AG20443 (cell line): ENCODE measurements at places on chromosomes 5 and 9.
A peak's percentile ranks its signal among the peaks of the same experiment; 100 is the strongest.

DNA sequence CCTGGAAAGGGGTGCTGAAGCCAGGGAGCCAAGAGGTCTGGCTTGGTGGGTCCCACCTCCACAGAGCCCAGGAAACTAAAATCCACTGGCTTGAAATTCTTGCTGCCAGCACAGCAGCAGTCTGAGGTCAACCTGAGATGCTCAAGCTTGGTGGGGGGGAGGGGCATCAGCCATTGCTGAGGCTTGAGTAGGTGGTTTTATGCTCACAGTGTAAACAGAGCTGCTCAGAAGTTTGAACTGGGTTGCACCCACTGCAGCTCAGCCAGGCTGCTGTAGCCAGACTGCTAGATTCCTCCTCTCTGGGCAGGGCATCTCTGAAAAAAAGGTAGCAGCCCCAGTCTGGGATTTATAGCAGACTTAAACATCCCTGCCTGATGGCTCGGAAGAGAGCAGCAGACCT, 55.5 kb upstream of the FBXL17 start:
- DNase-seq: no peak

DNA sequence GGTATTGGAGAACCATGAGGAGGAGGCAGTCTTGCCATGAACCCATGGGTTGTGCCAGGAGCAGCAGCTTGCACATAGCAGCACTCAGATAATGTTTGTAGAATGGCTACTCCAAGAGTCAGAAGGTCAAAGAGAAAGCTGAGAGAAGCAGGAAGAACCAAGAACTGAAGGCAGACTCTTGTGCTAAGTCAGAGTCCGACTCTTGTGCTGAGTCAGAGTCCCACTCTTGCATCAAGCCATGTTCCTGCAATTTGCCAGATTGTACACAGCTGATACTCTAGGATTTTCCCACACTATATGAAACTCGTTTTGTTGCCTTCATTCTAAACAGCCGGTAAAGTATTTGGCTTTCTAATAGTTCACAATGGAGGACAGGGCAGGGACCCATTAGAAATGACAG, 26.2 kb upstream of the HSPA9 start:
- DNase-seq: peak; percentile 66

GRCh38 chr9:30349526-30350513, 2034.6 kb upstream of the ACO1 start:
- no peak for DNase-seq

DNA sequence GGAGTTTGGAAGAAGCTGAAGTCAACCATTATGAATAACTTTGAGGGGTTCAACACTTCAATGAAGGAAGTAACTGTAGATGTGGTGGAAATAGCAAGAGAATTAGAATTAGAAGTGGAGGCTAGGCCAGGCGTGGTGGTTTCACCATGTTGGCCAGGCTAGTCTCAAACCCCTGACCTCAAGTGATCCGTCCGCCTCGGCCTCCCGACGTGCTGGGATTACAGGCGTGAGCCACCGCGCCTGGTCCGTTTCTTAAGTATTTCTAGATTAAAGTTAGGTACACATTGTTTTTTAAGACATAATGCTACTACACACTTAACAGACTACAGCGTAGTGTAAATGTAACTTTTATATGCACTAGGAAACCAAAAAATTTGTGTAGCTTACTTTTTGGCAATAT, 14.1 kb downstream of the FNIP1 start:
- DNase-seq: no peak

DNA sequence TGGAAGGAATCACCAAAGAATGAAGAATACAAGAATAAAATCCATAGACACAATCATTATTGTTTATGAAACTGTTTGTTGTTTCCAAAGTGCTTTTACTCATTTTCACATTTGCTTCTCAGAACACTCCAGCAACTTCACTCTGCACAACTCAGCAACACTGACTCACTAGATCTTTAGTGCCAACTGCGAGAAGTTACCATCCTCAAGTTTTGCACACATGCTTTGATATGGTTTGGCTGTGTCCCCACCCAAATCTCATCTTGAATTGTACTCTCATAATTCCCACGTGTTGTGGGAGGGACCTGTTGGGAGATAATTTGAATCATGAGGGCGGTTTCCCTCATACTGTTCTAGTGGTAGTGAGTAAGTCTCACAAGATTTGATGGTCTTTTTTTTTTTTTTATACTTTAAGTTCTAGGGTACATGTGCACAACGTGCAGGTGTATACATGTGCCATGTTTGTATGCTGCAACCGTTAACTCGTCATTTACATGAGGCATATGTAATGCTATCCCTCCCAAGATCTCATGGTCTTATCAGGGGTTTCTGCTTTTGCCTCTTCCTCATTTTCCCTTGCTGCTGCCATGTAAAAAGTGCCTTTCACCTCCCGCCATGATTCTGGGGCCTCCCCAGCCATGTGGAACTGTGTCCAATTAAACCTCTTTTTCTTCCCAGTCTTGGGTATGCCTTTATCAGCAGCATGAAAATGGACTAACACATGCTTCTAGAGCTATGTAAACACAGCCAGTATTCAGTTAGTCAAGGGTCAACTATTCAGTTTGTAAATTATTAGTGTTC, 36.9 kb downstream of the CLINT1 start:
- no peak for DNase-seq

GRCh38 chr5:104018299-104018698, 455.7 kb upstream of the NUDT12 start:
- no peak for DNase-seq

- DNase-seq: no peak
These were observed 28.0 kb downstream of the AKNA start for GRCh38 chr9:114359801-114360200.

GRCh38 chr5:141512911-141513626, 24.2 kb downstream of the PCDHGC5 start:
- DNase-seq: no peak

DNA sequence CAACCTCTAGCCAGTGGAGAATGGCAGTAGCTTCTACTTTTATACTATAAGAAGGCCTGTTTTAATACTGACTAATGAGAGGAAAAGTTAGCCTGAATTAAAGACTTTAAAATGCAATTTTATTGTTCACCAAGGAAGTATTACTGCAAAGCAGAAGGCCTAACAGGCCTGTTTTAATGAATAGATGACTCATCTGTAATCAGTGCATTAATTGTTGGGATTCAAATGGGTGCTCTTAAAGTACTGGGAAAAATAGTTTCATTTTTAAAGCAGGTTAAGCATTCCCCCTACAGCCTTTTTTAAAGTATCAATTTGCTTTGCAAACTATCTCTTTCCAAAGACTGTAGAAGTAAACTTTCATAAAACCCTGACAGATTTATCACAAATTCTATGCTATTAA, 147.7 kb downstream of the SIL1 start:
- DNase-seq: no peak
